ENCODE measurements at places on chromosomes 6 and 20.

- no peak for DNase-seq
Measured at GRCh38 chr20:54221353-54221752, 13.5 kb downstream of the PFDN4 start.

DNA sequence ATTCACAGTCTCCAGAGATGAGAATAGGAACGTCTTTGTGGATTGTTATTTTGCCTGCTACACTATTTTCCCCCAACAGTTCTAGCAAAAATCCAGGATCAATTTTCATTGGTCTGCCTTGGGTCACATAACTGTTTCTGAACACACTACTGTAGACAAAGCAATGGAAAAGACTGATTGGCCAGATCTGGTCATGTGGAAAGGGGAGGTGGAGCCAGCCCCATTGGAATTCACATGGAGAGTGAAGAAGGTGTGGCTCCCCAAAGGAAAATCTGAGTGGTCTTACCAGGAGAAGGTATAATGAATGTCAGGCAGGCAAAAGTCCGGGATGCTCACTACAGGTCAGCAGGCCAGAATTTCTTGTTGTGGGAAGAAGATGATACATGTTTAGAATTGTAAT lies 9.5 kb upstream of the TP53RK start:
- no peak for DNase-seq

GRCh38 chr6:111957623-111958315 lies 84.5 kb upstream of the FYN start:
- DNase-seq, result no peak

GRCh38 chr20:2292416-2293110 lies 3.2 kb upstream of the TGM3 start:
- no peak for DNase-seq

GRCh38 chr20:29318871-29319461 lies 1938.5 kb upstream of the DEFB115 start:
- no peak for DNase-seq

DNA sequence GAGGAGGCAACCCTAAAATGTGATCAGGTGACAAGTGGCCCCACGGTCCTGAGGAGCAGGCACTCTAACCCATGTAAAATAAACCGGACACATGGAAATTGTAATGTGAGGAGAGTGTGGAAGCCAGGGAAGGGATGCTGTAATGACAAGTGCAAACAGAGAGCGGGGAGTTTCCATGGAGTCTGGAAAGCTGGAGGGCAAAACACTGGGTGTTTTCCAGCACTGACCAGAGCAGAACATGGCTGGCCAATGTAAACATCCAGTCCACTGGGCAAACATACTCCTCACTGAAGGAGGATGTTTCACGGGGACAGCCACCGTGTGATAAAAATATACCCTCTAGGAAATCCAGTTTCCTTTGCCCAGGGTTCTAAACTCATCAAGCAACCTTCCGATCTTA lies 219.0 kb upstream of the JARID2 start:
- DNase-seq, result peak; percentile 44

DNA sequence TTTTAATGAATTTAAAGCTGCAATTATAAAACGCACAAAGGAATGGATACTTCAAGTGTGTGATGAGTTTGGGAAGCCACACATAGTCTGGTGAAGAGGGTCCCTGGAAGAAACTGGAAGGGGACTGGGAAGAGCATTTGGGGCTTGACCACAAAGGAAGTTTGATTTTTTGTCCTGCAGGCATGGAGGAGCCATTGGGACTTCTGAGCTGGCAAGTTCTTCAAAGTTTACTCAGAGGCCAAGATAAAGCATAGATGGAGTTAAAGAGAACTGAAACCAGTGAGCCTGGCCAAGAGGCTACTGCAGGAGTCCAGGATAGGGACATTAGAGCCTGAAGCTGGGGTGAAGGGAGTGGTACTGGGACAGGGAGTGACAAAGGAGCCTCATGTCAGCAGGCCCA lies 95.0 kb downstream of the AIG1 start:
- no peak for DNase-seq

GRCh38 chr20:53739799-53740785 lies 146.5 kb upstream of the ZNF217 start:
- no peak for DNase-seq

DNA sequence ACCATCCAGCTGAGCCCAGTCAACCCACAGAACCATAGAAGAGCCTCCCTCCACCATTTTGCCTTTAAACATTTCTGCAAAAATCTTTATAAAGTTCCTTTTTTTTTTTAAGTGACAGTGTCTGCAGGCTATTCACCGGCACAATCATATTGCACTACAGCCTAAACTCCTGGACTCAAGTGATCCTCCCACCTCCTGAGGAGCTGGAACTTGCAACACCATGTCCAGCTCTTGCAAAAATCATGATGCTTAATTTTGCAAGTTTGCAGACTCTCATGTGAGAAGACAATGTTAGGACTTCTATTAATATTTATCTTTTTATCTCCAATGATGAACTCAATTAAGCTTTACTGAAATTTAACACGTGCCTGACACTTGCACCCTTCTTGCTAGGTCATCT lies 88.8 kb downstream of the INSM1 start:
- no peak for DNase-seq

DNA sequence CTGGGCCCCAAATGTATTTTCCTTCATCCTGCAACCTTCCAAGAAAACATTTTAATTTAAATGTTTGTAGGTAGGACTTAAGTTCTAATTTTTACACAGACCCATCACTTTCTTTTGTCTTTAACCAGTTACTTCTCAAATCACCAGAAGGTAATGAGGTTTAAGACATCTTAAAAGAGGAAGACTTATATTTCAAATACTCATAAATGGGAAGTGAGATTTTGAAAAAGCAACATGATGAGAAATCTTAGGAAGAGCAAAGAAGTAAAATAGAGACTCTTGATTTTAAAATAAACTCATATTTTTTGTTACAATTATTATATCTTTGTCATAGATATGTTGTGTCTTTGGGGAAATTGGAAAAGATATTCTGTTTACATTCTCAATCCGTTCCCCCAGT lies 82.3 kb downstream of the SYNE1 start:
- DNase-seq, result no peak

GRCh38 chr6:3347826-3348225 lies 89.1 kb downstream of the PSMG4 start:
- no peak for DNase-seq

- peak; percentile 65 for DNase-seq
Measured at GRCh38 chr6:6811128-6812009, 222.8 kb downstream of the LY86 start.

GRCh38 chr6:43780941-43781928 lies 11.2 kb downstream of the VEGFA start:
- no peak for DNase-seq

- DNase-seq, result no peak
Measured at GRCh38 chr6:4346659-4347333, 211.4 kb upstream of the ECI2 start.

DNA sequence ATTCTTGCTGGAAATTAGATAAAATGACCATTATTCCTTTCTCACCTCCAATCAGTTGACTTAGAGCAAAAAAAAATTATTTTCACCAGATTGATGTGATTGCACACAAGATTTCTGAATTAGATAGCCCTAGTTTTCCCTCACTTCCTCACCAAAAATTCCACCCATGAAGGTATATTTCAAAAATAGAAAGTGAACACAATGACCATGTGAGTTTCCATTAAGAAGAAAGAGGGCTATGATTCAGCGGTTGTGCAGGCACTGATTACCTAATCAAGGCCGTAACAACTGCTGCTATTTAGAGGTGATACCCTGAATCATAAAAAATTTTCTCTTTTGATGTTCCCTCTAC lies 19.5 kb upstream of the RALGAPA2 start:
- DNase-seq, result no peak

- no peak for DNase-seq
Measured at GRCh38 chr20:58526411-58526810, 11.2 kb upstream of the APCDD1L start.

GRCh38 chr6:139173822-139174221 lies 38.9 kb downstream of the HECA start:
- no peak for DNase-seq

DNA sequence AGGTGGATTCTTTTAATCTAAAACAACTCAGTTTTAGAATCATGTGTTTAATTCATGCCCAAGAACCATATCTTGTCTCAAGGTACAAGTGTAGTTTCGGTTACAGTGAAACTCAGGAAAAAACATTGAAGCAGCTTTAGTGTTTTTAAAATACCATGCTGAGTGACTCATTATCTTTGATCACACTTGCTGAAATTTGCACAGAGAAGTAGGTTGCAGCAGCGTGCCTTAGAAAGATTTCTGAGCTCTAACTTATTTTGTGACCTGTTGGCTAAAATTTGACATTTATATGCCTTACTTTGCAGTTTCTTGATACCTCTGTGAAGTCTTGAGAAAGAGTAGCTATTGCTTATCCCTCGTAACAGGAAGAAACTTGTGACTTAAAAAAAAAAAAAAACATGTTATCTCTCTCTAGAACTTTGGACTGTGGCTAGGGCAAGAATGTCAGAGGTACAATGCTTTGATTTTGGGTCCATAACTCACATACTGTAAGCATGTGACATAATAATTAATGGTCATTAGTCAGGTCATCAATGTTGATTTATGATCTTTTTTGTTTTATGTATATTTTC lies 34.5 kb upstream of the FUCA2 start:
- DNase-seq, result no peak

DNA sequence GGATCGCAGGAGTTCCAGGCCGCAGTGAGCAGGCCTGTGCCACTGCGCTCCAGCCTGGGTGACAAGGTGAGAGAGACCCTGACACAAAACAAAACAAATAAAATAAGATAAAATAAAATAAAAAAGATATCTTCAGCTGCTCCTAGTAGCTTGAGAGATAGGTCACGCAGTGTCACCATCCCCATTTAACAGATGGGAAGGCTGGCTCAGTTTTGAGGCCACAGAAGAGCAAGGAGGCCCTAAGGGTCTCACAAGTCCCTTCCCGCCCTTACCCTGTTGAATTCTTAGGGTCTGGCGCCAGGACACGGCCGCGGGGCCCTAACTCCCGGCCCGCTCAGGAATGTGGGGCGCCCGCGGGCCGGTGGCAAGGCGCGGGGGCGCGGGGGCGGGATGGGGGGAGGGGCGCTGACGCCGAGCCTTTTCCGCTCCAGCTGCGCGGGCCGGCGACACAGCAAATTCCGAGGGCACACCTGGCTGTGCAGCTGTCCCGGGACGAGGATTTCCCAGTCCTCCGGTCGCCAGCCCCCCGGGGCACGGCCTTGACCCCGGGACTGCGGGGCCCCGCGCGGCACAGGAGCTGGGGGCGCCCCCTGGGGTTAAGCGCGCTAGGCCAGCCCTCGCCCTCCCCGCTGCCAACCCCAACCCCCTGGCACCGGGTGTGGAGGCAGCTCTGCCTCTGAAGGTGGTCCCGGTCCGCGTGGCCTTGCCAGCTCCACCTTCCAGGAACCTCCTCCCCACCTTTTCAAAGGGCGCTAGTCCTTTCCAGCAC lies 10.3 kb upstream of the R3HDML start:
- DNase-seq, result peak; percentile 48

GRCh38 chr6:4030669-4031068 lies 48.3 kb downstream of the FAM217A start:
- no peak for DNase-seq

GRCh38 chr6:89050155-89050554 lies 30.4 kb upstream of the PNRC1 start:
- no peak for DNase-seq

GRCh38 chr20:33601861-33602260 lies 60.3 kb upstream of the C20orf144 start:
- no peak for DNase-seq

DNA sequence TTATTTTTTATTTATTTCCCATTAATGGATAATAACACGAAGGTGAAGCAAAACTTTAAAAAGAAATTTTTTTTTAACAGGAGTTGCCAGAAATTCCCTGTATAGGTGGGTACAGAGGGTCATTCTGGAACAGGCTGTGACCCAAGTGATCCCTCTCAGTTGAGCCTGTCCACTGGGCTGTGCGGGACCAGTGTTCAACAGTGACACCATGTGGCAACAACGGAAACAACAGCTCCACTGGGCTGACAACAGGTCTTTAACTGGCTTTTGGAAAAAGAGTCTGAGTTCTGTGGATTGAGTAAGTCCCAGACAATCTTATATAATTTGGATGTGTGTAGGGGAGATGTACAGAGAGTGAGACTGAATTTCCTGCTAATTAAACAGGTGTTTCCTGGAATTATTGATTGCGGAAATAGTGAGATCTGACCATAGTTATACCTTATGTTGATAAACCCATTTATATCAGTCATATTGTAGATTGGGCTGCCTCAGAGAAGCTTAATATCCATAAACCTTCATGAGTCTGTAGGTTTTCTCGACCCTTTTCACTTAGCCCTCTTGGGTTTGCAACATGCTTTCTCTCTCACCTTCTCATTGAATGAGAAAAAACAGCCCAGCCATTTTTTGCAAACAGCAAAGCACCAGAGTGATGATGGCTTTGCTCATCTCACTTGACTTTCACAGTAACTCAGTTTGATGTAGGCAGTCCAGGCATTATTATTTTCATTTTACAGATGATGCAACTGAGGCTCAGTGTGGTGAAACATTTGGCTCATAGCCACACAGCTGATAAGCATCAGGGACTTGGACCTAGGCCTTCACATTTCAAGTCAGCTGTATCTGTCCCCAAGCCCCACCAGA lies 17.5 kb downstream of the KIAA1755 start:
- no peak for DNase-seq

DNA sequence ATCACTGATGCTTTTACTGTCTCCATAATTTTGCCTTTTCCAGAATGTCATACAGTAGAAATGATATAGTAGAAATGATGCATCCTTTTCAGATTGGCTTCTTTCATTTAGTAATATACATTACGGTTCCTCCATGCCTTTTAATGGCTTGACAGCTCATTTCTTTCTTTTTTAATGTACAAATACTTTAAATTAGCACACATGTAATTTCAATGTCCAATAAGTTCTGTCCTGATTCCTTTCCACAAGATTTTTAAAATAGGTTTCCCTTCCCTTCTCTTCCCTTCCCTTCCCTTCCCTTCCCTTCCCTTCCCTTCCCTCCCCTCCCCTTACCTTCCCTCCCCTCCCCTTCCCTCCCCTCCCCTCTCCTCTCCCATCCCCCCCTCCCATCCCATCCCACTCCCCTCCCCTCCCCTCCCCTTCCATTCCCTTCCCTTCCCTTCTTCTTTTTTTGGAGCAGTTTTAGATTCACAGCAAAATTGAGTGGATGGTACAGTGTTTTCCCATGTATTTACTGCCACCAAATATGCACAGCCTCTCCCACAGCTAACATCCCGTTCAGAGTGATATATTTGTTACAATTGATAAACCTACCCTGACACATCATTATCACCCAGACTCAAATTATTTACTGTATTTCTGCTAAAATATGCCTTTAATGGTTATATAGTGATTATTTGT lies 398.8 kb downstream of the RNF144B start:
- no peak for DNase-seq

DNA sequence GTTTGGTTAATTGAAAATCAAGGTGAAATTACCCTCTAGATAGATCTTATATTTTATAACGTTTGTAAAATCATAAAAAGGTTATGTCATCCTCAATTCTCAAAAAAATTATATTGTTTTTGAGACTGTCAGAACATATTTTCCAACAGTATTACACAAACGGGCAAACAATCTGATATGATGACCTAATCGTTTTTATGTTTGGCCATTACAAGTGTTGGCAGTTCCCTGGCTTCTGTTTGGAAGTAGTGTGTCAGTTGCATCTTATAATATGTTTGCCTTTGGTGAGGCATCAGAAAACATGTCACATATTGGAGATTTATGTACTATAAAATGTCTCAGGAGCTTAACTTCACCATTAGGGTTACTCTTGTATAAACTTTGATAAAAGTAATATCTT lies 308.1 kb upstream of the EPHA7 start:
- DNase-seq, result no peak

Data from stomach (tissue), 19 donors.